HT-29 (cell line): ENCODE measurements at places on chromosomes 3 and 15. TPM values are rescaled to one million over a fixed set of nuclear protein-coding genes. Genes with fewer than 3 reads are reported as not detected.

The MNS1 gene
- 4.0 and 6.8 TPM in 2 replicates for total RNA-seq

DNA sequence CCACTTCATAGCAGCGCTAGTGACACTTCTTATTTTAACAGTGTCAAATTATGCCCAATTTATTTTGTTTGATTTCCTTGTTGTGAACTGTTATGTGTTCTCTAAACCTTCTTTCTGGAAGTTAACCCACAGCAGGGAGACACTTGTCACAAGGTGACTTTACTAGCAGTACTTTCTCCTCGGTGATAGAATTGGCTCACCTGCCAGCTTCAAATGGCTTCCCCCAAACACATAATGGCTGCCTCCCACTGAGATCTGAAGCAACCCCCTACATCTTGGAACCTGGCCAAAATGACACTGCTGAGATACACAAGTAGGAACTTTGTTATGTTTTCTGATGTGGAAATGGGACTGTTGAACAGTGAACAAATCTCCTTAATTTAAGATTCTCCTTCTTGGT lies 238.8 kb upstream of the DPH6 start:
- DNase-seq: no peak

DNA sequence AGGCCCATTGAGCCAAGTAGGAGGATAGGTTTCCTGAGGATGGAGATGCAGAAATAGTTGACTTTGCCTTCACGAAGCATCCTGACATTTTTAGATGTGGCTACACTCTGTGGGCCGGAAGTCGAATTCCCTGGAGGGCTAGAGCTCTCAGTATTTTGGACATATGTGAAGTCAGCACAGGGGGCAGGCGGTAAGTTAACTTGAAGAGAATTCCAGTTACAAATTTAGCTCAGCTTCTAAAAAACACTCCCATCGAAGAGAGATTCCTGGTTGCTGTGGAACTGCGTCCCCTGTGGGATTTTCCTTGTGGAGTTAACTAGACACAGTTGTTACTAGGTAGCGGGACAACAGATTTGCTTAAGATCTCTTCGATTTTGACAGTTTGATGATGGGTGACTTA lies 161.9 kb upstream of the RGMA start:
- no peak for DNase-seq

DNA sequence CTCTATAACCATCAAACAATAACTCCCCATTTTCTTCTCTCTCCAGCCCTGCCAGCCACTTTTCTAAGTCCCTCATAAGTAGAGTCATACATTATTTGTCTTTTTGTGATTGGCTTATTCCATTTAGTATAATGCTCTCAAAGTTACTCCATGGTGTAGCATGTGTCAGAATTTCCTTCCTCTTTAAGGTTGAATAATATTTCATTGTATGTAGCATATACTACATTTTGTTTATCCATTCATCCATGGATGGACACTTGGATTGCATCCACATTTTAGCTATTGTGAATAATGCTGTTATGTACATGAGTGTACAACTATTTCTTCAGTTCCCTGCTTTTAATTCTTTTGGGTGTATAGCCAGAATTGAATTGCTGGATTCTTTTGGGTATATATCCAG lies 138.4 kb downstream of the ATG7 start:
- no peak for DNase-seq

GRCh38 chr3:10459954-10460754 lies 45.2 kb downstream of the ATP2B2 start:
- peak; percentile 62 for DNase-seq

DNA sequence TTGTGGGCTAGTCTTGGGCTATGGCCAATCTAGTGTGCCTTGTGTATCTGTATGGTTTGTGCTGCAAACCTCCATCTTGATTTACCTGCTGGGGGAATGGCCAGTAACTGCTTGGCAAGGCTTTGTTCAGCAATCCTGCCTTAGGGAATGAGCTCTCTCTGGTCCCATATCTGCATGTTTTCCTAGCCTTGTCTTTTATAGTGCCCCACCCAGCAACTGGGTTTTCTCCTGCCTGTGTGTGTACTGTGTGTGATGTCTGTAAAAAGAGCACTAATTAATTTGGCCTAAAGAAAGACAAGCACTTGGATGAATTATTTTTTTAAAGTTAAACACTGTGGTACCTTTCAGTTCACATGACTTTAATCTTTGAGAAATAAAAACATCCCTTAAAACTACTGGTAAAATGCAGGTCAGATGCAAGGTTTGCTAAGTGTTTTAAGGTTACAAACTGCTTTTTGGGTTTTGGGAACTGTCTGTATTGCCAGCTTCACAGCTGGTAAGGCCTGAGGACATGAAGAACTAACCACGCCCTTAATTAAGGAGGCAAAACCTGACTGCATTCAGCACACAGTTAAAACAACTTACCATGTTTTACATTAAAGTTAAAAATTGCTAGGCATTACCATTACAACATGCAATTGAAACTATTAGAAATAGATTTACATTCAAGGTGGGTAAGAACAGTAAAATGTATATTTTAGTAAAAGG lies 1169.2 kb downstream of the OTOL1 start:
- no peak for DNase-seq
